ENCODE measurements at places on chromosomes 7 and 10.

DNA sequence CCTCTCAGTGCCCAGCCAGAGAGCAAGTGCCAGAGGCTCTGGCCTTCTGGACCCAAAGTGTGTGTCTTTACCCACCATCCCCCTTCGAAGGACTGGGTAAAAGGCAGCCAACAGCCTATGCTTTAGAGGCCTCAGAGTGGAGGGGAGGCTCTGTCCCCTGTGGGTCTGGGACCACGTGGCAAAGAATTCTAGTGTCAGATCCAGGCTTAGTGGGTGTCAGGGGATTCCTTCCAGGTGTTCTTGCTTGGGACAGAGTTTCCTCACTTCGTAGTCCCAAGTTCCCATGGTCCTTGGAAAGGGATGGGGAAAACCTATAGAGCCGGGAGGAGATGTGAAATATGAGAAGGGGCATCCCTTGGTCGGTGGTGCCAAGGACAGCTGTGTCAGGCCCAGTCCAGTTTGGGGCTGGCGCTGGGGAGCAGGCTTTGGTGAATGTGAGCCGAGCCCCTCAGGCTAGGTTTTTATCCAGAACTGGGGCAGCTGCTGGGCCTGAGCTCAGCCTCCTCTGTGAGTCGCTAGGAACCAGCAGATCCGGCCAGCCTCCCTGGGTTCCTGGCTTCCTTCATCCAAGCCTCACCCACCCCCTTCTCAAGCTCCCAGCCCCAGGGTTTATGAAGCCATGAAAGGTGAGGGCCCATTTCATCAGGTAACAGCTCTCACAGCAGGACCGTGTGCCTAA is 71.2 kb downstream of the C10orf105 start:
- DNase-seq: no peak

- no peak for DNase-seq
These were observed 1.3 kb downstream of the SHH start for GRCh38 chr7:155810770-155811559.

- no peak for DNase-seq
These were observed 23.6 kb upstream of the PDCD4 start for GRCh38 chr10:110848106-110848505.

DNA sequence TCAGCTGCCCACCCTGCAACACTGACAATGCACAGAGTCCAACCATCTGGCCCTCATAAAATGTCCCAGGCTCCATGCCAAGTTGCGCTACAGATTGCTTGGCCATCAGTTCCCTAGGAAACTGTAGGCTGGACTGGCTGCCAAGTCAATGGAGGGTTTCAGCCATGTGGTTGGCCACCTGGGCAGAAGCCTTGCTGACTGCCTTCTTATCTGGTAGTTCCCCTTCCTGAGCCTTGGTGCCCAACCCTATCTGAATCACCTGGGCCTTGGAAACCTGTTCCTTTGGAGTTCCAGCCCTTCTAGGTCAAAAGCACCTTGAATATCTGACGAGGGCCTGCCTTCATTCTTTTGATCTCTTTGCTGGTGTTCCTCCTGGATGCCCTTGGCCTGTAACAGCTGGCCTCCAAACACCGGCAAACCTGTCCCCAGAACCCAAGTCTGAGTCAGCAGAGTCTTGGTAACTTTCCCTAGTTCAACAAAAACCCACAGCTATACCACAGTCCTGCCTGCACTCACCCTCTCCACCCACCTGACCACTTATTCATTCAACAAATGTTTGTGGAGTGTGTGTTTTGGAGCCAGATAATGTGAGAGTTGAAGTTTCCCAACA is 37.4 kb upstream of the KDM7A start:
- no peak for DNase-seq

- DNase-seq: no peak
These were observed 322.1 kb upstream of the AUTS2 start for GRCh38 chr7:69276011-69276729.

DNA sequence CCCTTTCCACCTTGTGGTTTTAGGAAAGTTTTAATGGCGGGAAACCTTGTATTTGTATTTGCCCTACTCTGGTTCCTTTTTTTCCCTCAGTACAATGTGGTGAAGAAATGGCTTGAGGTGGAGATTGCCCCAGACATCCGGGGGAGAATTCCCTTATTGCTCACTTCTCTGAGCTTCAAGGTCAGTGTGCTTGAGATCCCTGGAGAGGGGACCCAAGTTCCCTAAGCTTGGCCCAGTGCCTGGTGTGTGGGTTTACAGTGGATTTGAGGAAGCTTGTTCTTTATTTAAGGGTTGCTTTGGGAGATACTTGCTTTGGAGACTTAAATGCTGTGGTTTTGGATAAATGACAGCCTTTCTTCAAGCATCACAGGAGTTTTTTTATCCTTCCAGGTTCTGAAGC is 18.3 kb downstream of the CALHM2 start:
- DNase-seq: no peak

DNA sequence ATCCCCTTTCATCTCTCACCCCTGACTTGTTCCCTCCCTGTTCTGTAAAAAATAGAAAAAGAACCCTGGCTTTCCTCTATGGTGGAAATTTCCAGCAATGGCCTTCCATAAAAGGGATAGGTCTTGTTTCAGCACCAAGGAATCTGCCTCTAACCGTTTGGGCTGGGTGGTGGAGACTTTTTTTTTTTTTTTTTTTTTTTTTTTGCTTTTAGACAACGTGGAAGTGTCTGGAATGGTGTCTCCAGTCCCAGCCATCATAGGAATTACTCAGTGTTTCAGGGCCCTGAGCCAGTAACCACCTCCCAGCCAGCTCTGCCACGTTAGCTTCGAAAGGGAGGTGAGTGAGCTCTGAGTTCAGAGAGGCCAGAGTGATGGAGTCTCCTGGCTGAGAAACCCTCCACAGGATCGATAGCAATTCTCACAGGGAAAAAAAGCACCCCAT is 97.3 kb upstream of the COL1A2 start:
- no peak for DNase-seq

DNA sequence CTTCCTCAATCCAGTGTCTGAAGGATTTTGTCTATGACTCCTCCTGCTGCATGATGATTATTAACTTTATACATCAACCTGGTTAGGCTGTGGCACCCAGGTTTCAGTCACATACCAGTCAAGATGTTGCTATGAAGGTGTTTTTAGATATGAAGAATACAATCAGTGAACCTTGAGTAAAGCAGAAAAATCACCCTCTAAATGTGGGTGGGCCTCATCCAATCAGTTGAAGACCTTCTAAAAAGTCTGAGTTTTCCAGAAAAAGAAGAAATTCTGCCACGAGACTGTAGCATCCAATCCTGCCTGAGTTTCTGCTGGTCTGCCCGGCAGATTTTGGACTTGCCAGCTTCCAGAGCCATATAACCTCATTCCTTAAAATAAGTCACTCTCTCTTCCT is 126.1 kb upstream of the FRMD4A start:
- no peak for DNase-seq
